Inflammatory macrophage (primary cell): ENCODE measurements at places on chromosomes 12 and 14.

DNA sequence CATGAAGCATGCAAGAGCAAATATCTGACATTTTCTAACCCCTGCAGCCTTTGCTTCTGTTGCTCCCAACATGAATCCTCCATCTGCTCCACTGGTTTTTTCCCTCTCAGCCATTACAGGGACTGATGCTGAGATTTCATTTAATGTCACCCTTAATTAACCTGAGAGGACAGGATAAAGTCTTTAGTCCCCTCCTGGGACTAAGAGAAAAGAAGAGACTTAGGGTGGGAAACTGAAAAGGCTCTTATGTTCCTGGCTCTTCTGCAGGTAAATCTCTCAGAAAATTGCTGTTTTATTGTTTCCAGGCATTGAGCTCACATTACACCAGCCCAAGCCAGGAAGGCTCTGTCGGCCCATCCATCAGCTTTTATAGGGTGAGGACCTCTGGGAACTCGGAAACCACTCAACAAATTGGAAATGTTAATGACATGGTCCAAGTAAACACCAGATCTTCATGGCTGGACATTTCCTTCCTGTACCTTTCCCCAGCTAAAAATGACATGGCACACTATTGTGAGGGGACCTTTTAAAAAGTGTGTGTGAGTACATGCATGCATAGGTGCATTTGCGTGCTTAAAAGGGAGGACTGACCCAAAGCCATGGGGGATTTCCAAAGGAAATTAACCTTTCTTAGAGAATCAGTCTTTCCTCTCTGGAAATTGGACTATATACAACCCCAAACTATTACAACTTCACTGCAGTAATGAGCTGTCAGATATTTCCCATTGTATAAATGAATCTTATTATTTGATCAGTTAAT is 408.1 kb upstream of the TMTC1 start:
- DNase-seq: no peak

DNA sequence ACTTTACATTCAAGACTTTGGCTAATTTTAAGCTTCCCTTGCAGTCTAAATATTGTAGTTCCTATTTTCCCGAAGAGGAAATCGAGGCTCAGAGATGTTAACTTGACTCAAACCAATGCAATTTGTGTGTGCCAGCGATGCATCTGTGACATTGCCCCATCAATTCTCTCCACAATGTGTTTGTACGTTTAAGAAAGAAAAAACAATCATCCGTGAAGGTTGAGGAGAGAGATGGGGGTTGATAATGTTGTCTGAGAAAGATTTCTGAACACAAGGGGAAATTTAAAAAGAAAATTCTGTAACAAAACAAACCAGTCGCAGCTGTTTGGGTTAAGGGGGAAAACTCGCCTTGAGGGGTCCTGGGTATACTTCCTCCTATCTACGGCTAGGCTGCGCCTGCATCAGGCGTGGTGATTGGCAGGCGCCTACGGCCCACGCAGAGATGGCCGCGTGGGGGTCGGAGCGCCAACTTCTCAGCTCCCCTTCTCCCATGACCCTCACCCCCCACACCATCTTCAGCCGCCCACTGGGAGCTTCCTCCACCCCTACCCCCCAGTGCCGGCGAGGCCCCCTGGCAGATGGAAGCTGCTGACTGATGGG is 12.3 kb downstream of the SIX1 start:
- no peak for DNase-seq

GRCh38 chr12:104507672-104508071 is 50.9 kb downstream of the CHST11 start:
- DNase-seq: no peak

- DNase-seq: no peak
Observed at GRCh38 chr14:89207925-89208328, 209.1 kb downstream of the FOXN3 start.

DNA sequence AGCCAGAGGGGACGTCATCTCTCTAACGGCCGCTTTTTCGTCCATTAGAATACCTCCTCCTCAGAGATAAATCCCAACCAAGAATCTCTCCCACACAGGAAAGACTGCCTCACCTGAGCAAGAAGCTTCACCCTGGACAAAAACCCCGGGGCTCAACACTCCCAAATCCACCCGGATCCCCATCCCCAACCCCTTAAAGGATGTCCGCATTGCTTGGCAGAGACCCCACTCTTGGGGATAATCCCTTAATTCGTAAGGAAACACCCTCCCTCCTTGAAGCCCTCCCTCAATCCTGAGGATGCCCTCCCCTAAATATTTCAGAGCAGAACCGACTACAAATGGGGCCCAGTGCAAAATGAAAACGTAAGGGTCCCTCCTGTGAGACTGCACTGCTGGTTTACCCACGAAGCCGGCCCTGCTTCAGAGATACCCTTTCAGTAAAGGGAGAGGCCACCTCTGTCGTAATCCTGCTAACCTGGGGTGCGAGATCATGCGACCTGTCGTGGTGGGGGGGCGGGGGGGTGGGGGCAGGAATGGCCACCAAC is 655 bp upstream of the DYNLL1 start:
- DNase-seq: no peak

DNA sequence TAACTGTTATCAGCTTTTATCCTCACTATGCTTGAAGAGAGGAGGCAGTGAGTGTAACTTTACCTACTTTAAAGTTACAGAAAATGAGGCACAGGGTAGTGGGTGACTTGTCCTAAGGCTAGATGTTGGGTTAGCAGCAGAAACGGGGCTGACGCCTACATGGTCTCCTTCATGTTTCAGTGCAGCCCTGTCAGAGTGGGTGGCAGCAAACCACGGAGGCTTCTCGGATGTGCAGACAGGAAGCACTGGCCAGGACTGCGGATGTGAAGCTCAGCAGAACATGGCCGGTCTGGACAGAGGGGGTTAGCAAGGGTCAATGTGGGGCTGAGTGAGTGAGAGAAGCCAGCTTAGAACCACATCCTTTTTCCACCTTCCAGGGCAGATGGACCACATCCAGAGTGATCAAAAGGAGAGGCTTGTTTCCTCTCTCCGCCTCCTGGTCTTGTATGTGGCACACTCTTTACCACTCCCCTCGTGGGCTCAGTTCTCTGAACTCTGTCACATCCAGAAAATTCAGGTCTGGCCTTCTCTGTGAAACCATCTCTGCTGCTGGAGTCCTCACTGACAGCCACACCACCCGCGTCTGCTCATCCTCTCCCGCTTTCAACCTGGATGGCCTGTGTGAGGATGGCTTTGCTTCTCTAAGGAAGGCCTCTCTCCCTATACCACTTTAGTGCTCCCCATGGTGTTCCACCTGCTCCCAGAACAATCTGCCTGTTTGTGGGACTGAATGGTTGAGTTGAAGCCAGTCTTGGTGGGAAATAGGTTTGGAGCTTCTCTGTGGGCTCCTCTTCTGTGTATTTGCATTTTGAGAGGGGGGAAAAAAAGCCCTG is 14.1 kb downstream of the SUSD6 start:
- DNase-seq: peak; percentile 95

DNA sequence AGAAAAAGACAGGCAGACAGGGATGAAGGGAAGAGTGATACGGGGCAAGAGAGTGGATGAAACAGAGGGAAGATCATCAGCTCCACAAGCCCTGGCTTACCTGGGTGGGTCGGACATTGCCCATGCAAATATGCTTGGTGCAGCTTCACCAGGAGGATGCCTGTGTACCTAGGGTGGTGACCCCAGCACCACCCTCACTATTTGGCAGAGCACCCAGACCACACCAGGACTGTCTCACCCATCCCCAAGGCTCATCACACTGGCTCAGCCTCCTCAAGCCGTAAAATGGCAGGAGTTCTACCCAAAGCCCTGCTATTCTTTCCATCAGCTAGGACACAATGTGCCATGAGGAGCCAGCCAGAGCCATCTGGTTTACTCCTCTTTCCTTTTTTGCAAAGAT is 3.0 kb downstream of the GALNT8 start:
- DNase-seq: no peak

GRCh38 chr14:61525293-61526011 is 169.9 kb upstream of the HIF1A start:
- peak; percentile 83 for DNase-seq

- no peak for DNase-seq
Observed at GRCh38 chr12:24047326-24047725, 97.9 kb upstream of the SOX5 start.

DNA sequence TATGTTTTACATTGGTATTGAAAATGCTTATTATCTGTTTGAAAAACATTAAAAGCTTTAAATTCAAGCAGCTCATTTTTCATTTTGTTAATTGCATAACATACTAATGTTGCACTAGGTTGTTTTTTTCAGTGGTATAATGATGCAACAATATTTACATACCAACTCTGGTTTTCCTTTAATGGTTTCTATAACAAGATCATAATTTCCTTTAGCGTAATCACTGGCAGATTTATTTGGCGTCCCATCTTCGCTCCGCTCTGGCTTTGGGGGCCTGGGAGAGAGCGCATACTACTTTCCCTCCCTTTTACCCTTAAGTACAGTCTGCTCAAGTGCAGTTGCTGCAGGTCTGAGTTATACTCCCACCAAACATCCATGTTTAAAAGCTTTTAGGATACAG is 574.1 kb downstream of the PRKD1 start:
- no peak for DNase-seq

DNA sequence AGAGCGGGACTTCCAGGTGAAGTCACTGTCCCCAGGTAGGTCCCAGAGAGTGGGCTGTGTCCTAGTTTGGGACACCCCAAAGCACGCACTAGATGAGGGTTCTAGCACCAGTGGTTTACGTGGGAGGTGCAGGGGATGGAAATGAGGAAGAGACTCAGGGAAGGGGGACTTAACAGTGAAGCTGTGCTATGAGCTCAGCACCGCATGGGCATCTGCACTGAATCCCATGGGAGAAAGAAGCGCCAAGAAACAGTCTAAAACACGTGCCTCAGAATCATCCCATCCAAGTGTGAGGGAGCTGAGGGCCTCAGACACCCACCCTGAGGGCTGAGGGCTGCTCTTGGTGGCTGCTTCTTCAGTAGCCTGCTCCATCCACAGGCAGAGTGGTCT is 71.5 kb upstream of the ZFP36L1 start:
- peak; percentile 54 for DNase-seq

GRCh38 chr12:96752211-96752610 is 154.8 kb upstream of the NEDD1 start:
- DNase-seq: no peak

DNA sequence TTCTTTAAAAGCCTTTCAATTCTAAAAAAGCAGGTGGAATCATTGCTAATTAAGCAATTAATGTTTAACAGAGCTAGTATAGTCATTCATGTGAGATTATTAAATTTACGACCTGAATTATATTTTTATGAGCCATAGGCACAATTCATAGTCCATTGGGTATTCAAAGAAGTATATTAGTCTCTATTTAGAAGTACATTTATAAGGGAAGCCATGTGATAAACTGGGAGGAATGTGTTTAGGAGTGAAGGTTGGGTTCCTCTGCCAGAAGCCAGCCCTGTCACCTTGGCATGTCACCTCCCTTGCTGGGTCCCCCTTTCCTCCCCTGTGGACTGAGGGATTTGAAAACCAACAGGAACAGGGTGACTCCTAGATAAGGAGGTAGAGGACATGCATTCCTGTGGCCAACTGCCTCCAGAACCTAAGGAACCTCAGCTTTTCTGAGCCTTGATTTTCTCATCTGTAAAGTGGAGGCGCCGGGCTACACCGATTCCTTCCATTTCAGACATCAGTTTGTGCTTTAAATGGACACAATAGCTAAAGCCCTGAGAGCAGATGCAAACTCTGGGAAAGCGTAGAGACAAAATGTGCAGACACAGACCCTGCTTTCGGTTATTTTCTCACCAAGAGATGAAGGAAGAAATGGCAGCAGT is 5.4 kb upstream of the KRT2 start:
- no peak for DNase-seq

- no peak for DNase-seq
Observed at GRCh38 chr14:95077345-95077744, 80.0 kb downstream of the DICER1 start.
